NCI-H146 (cell line): ENCODE measurements at places on chromosomes 5 and 9.

GRCh38 chr5:168238463-168238862 lies 53.0 kb upstream of the WWC1 start:
- DNase-seq: no peak

GRCh38 chr9:131670247-131671132 lies 69.4 kb downstream of the RAPGEF1 start:
- no peak for DNase-seq

GRCh38 chr9:137383081-137383783 lies 39.7 kb downstream of the EXD3 start:
- DNase-seq: peak; percentile 92

DNA sequence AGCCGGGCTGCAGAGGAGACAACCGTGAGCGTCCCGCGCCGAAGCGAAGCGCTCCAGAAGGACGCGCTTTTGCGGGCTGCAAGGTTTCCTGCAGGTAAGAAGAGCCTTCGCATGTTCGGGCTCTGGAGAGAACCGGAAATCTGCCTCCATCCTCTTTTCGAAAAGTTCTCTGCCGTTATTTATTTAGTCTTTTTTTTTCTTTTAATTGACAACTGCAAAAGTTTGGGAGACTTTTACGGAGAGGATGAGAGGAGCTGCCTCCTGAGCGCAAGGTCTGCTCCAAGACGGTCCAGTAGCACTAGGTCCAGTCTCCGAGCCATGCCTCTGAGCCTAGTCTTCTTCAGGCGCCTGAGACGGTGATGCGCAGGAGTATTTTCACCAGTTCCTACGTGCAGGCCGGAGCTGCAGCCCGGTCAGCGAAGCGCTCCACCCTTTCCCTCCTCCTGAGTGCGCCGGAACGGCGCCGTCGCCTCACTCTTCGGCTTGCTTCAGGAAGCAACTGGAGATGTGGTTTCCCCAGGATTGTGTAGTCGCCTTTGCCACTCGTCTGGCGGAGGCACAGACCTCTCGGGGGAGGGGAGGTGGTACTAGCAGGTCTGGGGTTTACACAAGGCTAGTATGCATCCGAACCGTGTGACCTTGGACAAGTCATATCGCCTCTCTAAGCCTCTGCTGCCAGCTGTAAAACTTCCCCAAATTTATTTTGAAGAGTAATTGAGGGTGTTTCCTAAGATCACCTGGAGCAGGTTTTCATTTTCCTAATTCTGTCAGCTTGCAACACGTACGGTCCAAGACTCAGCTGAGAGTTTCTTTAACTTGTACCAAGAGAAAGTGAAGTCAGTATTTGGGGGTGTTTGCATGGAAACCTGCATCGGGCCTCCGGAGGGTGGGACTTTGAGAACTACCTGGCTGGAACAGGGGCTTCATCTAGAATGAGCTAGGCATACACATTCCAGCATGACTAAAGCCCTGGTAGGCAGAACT lies 4.5 kb downstream of the POU4F3 start:
- DNase-seq: no peak

GRCh38 chr9:126403397-126403796 lies 76.8 kb downstream of the MVB12B start:
- DNase-seq: no peak
